Mesendoderm (in vitro differentiated cells): ENCODE measurements at places on chromosomes 3 and 15.

DNA sequence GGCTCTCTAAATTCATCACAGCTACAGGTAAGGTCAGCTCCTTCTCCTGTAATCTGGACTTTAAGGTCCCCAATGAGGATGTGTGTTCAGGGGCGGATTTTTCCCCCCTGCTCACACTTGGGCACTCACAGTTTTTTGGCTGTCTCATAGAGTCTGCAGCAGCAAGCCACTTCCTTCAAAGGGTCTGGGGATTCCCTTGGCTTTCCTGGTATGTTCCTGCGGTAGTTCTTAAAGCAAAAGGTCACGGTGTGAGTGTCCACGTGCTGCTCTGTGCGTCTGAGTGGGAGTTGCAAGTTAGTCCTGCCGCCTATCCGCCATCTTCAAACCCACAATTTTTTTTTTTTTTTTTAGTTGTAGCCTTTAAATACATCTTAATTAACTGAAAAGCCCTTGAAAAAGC is 15.4 kb upstream of the CFAP20DC start:
- no peaks in the 10 kb centered on the region for H3K27me3 ChIP-seq
- H3K4me1 ChIP-seq = no peaks in the 10 kb centered on the region
- no peak for DNase-seq
- H3K36me3 ChIP-seq = no peaks in the 10 kb centered on the region
- no peak overlapping the region for H3K27ac ChIP-seq

- no peaks in the 10 kb centered on the region for H3K36me3 ChIP-seq
- DNase-seq = no peak
- no peaks in the 10 kb centered on the region for H3K4me1 ChIP-seq
Observed at GRCh38 chr3:38152609-38153008, 12.7 kb upstream of the OXSR1 start.

DNA sequence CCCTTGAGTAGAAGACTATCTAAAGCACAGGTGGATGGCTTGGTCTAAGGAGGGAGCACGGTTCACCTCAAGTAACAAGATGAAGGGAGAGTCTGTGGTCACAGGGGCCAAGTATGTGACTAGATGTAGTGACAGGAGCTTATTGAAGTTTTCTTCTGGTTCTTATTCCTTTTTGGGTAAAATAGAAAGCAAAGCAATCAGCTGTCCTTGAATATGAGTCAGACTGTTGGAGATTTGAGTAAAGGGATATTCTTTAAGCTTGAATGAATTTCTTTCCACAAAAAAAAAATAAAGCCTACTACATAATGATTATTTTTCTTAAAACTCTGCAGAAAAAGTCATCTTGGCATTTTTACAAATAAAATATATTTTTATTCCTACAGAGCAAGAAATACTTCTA is 1.5 kb upstream of the CNTN6 start:
- no peak overlapping the region for H3K4me3 ChIP-seq
- no peaks in the 10 kb centered on the region for H3K27me3 ChIP-seq
- no peaks in the 10 kb centered on the region for H3K4me1 ChIP-seq
- no peak for DNase-seq

- no peaks in the 10 kb centered on the region for H3K36me3 ChIP-seq
- no peak overlapping the region for H3K27ac ChIP-seq
- no peaks in the 10 kb centered on the region for H3K27me3 ChIP-seq
Observed at GRCh38 chr3:59708202-59708601, 658.4 kb upstream of the CFAP20DC start.
